Fibroblast of mammary gland (primary cell): ENCODE measurements at places on chromosomes 7 and 10.
A peak's percentile ranks its signal among the peaks of the same experiment; 100 is the strongest.

DNA sequence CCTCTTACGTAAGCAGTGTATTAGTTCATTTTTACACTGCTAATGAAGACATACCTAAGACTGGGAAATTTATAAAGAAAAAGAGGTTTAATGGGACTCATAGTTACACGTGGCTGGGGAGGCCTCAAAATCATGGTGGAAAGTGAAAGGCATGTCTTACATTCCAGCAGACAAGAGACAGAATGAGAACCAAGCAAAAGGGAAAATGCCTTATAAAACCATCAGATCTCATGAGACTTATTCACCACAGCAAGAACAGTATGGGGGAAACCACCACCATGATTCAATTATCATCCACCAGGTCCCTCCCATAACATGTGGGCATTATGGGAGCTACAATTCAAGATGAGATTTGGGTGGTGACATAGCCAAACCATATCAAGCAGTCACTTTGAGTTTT, 126.3 kb upstream of the CXCL12 start:
- DNase-seq = no peak

DNA sequence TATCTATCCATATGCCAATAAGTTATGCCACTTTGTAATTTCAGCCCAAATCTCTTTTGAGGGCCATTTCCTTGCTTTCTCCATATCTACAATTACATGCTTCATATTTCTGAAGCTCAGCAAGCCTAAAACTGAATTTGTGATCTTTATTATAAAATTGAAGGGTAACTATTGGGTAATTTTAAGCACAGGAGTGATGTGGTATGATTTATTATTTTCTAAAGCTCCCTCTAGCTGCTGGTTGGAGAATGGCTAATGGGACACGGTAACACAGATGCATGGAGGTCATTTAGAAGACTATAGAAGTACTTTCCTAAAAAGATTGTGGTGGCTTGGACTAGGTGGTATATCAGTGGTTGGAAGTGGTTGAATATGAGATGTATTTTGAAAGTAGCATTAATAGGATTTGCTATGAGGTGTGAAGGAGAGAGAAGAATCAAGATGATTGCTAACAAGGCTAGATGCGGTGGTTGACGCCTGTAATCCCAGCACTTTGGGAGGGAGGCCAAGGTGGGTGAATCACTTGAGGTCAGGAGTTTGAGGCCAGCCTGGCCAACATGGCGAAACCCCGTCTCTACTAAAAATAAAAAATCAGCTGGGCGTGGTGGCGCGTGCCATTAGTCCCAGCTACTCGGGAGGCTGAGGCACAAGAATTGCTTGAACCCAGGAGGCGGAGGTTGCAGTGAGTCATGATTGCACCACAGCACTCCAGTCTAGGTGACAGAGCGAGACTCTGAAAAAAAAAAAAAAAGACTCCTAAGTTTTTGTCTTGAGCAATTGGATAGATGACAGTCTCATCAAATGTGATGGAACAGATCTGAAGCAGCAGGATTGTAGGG, 13.9 kb downstream of the KLHDC10 start:
- DNase-seq = peak; percentile 78

DNA sequence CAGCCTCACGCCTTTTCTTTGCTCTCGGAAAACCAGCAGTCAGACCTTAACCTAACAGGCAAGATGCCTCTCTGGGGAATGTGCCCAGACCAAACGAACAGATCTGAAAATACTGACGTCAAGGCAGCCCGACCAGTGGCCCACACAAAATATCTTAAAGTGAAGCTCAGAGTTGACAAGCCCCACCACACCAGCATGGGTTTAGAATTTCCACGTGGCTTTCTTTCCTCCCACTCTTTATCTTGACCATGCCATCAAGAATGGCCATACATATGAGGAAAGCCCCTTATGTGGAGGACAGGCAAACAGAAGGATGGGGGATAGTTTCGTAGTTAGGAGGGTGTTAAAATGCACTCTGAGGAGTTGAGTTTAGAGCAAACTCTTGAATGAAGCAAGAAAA, 89.8 kb downstream of the MRPL32 start:
- no peak for DNase-seq

DNA sequence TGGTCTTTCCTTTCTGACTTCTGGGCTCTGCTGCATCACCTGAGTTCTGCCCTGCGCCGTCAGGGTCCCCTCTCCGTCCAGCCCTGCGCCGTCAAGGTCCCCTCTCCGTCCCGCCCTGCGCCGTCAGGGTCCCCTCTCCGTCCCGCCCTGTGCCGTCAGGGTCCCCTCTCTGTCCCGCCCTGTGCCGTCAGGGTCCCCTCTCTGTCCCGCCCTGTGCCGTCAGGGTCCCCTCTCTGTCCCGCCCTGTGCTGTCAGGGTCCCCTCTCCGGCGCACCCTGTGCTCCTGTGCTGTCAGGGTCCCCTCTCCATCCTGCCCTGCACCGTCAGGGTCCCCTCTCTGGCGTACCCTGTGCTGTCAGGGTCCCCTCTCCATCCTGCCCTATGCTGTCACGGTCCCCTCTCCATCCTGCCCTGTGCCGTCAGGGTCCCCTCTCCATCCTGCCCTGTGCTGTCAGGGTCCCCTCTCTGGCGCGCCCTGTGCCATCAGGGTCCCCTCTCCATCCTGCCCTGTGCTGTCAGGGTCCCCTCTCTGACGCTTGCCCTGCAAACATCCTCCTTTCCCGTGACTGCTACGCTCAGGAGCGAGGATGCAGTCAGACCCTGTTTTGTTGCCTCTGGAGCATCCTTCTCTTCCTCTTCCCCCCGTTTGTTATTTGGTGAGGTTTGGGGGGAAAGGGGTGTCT, 66.4 kb downstream of the INPP5A start:
- no peak for DNase-seq

DNA sequence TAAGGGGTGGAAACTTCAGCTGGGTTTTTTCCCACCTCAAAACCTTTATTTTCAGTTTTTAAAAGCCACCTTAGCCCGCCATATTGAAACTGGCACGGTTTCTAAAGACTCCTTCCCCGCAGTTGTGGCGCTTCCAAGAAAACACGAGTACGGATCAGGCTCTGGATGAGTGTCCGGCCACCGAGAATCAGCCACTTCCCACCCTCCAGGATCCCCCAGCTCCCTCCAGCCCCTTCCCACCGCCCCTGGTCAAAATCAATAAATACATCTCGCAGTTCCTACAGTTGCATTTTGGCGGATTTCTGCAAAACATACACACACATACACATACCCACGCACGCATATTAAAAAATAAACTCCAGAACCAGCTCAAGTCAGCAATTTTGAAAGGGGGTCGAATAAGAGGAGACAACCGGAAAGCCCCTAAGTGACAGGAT, 1.1 kb downstream of the SFMBT2 start:
- peak; percentile 4 for DNase-seq

- DNase-seq = no peak
Observed at GRCh38 chr7:53095731-53096501, 60.5 kb downstream of the POM121L12 start.

DNA sequence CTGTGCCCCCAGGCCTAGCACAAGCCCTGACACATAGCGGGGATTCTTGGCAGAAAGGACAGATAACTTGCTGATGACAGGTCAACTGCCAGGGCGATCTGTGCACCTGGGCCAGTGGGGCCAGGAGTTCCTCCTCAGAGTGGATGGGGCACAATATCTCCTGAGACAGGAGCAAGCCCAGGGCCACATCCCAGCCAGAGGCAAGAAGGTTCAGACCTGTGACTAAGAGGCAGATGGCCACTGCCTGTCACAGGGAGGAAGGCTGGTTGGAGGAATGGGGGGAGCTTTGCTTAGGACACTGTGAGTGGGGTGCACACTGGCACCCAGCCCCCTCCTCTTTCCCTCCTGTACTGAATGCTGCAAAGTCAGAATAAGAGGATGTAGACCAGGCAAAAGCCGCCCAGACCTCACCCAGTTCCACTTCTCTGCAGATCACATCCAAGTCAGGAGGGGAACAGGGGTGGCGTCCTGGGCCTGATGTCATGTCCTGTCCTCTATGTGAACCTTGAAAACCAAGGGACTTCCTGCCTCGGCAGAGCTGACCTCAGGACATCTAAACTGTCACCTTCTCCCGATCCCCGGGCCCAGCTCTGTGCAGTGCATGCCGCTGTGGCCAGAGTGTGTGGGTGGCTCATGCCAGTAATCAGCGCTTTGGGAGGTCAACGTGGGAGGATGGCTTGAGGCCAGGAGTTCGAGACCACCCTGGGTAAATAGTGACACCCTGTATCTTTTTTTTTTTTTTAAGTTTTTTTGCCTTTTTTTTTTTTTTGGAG, 1.3 kb downstream of the GUSB start:
- peak; percentile 34 for DNase-seq

DNA sequence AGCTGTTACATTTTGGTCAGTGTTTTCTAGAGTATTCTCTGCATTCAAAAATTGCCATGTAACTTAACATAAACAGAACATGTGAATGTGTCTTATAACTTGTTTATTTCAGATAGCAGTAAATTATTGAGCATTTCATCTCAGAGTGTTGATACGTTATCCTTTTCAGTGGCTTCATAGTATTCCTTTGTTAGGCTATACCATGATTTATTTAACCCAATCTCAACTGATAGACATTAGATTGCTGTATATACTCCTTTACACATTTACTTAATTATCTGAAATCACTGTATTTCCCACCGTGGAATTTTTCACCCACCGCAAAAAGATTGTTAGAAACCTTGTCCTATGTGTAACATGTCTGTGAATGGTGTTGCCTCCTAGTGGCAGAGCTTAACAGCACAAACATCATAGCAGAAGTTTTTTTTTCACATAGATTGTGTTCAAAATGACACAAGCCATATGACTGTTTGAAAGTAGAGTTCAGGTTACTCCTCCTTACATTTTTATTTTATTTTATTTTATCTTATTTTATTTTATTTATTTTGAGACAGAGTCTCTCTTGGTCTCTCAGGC, 21.4 kb downstream of the SLF2 start:
- peak; percentile 21 for DNase-seq

DNA sequence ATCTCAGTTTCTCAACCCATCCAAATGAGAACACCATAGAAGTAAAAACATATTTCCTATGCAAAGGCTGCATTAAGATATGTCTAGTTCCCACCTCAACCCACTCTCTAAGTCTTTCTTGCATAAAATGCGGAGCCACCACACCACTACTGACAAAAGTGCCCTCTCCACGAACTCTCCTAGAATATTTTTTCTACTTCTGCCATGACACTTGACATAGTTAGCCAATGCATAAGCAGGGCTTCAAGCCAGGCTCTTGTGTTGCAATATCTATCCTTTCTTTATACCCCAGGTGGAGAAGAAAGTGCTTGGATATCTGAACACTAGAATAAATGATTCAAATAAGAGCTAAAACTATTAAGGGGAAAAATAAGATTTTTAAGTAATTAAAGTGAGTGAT, 465.2 kb downstream of the NRG3 start:
- DNase-seq = peak; percentile 2

DNA sequence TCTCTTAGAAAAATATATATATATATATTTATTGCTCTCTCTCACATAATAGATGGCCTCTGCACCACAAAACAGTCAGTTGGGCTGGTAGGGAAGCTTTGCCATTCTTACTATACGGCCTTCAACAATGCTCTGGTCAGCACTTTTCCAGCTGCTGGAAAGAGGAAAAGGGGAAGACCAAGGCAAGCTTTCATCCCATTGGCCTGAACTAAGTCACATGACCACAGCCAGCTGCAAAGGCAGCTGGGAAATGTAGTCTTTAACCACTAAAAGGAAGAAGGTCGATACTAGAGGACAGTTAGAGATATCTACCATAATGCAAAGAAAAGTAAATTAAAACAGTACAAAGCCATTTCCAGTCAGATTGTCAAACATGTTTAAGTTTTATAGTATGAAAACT, 58.4 kb upstream of the MACROH2A2 start:
- peak; percentile 58 for DNase-seq

DNA sequence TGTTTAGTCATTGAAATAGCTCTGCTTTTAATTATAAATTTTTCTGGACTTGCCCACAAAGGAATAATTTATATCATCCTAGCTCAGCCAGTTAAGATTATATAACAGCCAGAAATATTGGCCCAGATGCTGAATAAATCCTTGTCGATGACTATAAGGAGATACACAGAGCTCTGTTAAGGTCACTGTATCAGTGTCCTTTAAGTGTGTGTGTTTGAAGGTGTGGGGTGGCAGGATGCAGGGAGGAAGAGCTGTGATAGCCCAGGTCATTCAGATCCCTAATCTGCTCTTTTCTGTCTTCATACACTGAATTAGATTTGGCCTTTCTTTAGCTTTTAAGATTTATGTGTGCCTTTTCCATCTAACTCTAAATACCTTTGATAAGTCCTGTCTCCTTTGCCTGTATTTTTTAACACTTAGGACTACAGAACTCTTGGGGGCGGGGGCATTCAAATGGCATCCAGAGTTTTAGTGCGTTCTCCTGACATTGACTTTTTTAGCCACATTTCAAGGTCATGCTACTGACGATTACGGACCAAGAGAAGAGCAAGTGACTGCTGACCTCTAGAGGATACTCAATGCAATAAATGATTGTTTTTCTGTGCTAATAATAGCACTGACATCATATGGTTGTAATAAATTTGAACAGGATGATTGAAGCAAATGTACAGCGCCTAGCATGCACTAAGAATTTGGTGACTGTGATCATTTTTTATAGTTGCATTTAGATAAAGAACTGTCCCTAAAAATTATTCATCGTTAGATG, 172.3 kb downstream of the CACNB2 start:
- DNase-seq = peak; percentile 80

GRCh38 chr10:97547962-97548361, 24.6 kb upstream of the ANKRD2 start:
- DNase-seq = peak; percentile 57

DNA sequence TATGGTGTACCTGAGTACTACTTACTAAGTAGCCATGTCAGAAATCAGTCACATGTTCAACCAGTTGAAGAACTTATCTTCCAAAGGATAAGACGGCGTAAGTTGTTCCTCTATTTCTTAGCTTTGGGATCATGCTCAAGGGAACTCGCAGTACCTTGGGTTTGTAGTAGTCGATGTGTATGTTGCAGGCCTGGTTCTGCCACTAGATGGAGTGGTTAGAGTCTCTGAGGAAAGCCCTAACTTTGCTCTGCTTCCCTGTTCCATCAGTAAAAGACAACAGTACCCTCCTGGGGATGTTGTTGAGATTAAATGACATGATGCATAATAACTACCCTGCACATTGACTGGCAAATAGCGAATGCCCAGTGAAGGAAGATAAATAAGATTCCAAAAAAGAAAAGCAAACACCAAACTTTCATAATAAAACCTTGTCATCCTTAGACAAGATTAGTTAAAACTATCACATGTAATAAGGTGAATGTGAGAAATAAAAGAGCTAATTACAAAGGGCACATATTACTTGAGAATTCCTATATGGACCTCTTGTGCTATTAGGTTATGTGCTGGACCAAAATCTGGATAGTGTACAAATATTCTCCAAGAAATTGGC, 165.9 kb downstream of the ABCA13 start:
- peak; percentile 36 for DNase-seq
